ENCODE measurements at places on chromosomes 7 and 10.

DNA sequence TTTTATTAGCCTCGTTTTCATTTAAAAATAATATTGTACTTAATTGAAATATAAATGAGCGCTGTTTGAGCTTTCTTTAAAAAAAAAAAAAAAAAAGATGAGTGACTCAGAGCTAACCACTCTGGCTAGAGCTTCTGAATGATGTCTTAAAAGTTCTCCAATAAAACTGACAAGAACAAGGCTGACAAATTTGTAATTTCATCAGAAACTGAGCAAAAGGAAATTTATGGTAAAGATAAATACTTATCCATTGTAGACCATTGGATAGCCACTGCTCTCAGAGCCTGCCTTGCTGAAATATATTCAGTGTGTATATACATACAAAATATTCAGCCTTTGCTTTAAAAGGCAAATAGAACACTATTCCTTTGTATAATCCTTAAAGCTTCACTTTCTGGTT is 91.2 kb upstream of the OIT3 start:
- no peak for DNase-seq

GRCh38 chr10:53479365-53479764 is 706.8 kb upstream of the MBL2 start:
- no peak for DNase-seq

- DNase-seq, result no peak
These were observed 2.0 kb downstream of the ELN start for GRCh38 chr7:74029991-74030415.

DNA sequence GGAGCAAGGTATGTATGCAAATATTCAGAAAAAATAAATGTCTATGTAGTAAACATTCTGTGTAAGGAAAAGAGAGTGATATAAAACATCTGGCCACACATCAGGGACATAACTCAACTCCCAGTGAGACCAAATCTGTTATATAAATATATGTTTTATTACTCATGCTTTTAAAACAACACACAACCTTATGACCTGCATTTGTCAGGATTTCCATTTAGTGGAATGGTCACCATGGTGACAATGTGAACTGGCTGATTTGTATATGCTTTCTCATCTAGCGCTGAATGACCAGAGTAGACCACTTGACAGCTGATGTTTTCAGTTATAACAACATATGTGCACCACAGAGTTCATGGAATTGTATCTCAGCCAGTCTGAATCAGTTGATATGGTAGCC is 551.7 kb downstream of the HTR7 start:
- DNase-seq, result no peak

DNA sequence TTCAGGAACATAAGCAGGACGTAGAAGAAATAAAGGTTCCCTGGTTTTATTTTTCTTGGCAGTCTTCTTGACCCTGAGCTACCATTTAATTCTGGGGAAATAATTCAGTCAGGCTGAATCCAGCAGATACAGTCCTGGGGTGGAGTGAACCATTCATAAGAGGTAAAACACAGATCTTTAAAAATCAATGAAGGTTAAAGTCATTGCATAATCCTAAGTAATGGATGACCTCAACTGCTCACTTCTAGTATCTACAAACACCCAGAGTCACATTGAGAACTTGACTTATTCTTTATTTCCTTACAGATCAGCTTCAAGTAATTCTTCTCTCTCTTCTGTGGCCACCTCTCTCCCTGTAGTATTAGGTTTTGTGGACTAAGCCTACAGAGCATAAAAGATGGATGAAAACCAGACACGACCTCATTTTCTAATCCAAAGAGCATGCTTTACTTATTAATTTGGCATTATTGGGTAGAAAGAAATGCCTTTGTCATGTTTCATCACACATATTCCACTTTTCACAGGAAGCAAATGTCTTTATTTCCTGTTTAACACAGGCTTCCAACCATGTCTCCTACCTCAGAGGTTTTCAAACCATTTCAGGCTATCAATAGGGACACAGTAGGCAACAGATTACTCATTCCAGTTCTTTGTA is 182.3 kb upstream of the IMMP2L start:
- no peak for DNase-seq

DNA sequence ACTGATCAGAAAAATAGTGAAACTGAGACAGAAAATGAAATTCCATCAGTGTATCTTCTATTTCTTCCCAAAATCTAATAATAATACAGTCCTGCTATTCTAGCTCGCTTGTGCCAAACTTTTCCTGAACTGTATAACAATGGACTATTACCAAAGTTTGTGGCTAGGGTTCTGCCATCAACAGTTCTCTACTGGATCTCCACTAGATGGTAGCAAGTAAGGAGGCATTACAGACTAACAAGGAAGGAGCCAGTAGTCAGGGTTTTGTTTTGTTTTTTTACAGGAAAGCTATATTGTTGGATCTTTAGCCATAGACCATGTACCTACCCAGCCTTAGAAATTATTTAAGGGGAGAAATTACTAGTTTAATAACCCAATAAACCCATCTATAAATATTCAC is 10.8 kb downstream of the MTERF1 start:
- DNase-seq, result no peak

DNA sequence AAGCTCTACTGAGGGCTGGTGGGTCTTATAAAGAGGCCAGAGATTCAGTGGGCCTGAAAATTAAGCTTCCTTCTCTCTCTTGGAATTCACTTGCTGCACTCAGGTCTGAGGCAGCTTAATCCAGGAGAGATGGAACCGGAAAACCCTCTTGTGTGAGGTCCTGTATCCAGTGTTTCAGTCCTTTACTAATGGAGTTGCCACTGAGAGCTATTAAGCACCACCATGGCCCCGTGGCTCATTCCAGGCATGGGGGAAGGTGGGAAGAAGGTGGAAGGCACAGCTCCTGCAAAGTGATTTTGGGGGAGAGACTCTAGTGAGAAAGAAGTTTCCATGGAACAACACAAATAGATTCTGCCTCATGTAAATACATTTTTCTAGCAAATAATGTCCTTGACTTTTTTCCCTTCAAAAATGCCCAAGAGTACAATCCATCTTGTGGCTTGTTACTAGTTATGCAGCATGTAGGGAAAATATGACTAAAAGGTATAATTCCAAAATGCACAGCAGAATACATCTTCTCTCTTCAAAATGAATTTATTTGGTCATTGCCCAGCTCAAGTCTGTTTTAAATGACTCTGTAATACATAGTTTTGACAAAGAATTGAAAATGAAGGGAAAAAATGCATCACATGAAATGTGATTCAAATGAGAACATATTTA is 46.7 kb upstream of the FOXI2 start:
- DNase-seq, result no peak

- no peak for DNase-seq
These were observed 167.0 kb downstream of the SFMBT2 start for GRCh38 chr10:7243873-7244272.

DNA sequence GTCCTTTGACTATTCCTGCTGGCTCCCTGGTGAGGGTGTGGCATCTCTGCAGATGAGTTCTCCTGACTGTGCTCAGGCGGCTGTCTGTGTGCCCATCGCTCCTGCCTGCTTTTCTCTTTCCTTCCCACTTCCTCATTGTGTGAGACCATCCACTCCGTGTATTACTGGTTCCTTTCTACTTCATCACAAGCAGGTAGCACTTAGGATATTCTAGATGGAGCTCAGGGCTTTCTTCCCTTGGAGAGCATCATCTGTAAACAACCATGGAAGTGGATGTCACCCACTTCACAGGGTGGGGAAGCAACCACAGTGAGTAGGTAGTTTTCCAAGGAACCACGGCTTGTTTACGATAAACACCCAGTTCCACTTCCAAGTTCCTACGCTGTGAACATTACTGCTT is 15.7 kb downstream of the DNAJB6 start:
- DNase-seq, result no peak

GRCh38 chr10:131219584-131219886 is 92.0 kb downstream of the TCERG1L start:
- no peak for DNase-seq

- no peak for DNase-seq
These were observed 90.2 kb upstream of the RAB18 start for GRCh38 chr10:27413831-27414348.

DNA sequence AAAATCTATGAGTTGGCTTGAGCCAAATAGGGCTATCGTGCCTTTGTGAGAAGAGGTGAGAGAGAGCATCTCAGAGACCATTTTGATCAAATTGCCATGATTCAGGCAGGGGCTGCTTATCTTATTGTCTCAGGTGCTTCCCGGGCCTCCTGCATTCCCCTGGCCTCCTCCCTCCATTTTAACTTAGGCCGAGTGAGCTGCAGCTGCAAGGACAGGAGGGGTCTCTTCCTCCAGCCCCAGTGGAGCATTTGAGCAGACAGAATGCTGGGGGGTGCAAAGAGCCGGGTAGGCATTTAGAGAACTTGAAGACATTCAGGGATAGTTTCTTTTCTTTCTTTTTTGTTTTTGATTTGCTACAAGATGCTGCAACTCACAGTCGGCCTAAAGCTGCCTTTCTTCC is 59.0 kb downstream of the BUB3 start:
- no peak for DNase-seq

DNA sequence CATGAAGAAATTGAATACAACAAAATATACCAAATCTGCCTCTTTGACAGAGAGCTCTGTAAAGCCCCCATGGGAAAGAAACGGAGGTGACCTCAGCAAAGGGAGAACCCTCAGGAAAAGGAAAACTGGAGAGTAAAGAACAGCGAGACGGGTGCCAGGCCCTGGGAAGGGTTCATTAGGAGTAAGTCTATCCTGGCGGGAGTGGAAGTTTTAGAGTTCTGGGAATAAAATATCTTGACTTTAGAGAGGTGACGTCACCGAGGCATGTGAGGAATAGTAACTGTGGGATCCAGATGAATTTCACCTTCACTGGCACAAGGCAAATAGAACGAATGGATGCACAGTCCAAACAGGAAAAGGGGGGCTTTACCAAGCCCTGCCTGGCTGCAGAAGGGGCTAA is 362.8 kb upstream of the IGFBP3 start:
- no peak for DNase-seq

DNA sequence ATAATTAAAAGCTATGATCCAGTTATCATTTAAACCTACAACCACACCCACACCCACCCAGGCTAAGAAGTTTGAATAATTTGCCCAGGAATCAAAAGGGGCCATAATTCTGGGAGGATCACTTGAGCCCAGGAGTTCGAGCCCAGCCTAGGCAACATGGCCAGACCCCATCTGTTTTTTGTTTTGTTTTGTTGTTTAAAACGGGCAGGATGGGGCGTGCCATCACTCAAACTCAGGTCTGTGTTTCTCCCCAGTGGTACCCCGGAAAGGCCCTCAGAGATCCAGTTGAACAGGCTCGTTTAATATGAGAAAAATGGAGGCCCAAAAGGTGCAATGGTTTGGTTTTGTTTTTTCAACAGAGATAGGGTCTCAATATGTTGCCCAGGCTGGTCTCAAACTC is 23.3 kb downstream of the HSPB1 start:
- no peak for DNase-seq

DNA sequence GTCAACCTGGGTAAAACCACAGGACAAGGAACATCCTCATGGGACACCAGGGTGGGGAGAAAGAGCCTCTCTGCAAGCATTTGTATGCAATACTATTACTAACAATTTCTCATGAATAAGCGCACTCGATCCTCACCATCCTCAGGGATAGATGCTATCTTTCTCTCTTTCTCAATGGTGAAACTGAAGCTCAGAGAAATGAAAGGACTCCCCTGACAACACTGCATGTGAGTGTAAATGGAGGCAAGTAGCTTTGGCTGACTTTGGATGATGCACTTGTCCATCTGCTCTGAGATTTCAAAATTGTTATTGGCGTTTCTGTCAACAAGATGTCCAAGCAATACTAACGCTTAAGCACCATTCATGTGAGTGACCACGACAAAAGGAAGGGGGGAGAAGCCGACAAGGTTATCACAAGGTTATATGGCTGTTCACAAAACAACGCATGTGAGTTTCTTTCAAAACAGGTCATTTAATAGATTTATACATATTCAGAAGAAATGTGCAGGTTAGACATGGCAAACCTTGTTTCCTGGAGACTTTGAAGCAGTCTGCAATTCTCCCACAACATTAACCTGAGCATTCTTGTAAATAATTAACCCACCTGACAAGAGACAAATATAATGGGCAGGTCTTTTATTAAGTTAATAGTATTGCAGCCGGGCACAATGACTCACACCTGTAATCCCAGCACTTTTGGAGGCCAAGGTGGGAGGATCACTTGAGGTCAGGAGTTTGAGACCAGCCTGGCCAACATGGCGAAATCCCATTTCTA is 54.0 kb downstream of the IFIT5 start:
- no peak for DNase-seq

- no peak for DNase-seq
These were observed 106.7 kb downstream of the GPR26 start for GRCh38 chr10:123772645-123773508.

DNA sequence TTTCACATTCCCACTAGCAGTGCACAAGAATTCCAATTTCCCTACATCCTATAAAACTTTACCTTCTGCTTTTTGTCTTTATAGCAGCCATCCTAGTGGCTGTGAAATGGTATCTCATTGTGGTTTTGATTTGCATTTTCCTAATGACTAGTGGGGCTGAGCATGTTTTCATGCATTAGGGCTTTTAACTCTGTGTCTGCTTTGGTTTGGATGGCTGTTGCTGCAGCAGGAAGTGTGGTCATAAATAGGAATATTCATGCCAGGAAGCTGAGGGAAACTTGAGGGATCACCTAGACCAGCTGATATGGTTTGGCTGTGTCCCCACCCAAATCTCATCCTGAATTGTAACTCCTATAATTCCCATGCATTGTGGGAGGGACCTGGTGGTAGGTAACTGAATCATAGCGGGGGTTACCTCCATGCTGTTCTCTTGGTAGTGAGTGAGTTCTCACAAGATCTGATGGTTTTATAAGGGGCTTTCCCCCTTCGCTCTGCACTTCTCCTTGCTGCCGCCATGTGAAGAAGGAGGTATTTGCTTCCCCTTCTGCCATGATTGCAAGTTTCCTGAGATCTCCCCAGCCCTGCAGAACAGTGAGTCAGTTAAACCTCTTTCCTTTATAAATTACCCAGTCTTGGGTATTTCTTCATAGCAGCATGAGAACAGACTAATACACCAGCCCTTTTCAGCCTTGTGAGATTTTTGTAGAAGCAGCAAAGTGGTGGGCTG is 181.8 kb upstream of the PITRM1 start:
- DNase-seq, result no peak

DNA sequence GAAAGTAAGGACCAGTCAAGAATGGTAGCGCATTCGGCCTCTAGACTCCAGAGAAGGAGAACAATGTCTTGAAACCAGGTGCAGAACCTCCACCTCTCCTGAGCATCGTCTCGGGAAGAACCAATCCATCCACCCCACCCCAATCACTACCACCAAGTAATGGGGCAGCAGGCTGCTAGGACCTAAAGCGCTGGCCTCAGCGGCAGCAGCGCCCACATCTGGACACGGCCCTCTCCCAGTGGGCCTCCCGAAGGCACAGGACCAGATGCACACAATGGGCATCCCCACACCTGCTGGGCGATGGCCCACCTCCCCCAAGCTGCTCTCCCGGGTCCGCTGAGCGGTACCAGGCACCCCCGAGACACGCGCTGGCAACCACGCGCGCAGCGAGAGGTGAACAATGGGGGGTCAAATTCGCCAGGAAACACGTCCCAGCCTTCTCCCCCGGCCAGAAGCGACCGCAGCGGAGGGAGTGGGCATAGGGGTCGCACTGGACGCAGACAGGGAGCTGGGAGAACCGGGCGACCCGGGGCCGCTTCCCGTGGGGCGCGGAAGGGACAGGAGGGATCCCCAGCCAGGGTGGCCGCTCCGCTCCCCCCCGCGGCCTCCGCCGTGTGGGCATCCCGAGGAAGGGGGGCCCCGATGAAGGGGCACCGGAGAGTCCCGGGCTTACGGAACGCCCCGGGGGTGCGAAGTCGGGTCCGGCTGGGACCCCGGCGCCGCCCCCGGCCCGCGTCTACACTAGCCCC is 506 bp downstream of the CTTNBP2 start:
- no peak for DNase-seq

- peak; percentile 11 for DNase-seq
These were observed 73.3 kb downstream of the PRPF18 start for GRCh38 chr10:13659887-13660550.

Measured in stimulated activated CD4-positive, alpha-beta T cell treated with anti-CD3 and anti-CD28 coated beads, TNF-alpha, amount 100 ng/mL, for 1 hour (primary cell).